ENCODE measurements at places on chromosomes 12 and 14.

DNA sequence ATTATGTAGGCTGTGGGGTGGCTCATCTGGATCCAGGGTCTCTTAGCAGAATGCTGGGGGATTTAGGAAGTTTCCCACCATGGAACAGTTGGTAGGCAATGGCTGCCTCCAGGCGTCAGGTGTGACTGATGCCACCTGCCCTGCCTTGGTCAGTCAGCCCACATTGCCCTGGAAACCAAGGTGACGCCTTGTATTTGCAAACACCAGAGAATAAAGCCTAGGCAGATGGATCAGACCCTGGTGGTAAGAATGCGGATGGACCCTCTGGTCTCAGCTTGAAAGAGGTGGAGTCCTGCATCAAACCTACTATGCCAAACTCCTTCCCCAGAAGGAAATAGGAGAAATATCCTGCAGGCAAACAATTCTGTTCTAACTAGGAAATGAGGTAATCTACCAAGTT lies 38.2 kb downstream of the NCKAP5L start:
- no peak for DNase-seq

DNA sequence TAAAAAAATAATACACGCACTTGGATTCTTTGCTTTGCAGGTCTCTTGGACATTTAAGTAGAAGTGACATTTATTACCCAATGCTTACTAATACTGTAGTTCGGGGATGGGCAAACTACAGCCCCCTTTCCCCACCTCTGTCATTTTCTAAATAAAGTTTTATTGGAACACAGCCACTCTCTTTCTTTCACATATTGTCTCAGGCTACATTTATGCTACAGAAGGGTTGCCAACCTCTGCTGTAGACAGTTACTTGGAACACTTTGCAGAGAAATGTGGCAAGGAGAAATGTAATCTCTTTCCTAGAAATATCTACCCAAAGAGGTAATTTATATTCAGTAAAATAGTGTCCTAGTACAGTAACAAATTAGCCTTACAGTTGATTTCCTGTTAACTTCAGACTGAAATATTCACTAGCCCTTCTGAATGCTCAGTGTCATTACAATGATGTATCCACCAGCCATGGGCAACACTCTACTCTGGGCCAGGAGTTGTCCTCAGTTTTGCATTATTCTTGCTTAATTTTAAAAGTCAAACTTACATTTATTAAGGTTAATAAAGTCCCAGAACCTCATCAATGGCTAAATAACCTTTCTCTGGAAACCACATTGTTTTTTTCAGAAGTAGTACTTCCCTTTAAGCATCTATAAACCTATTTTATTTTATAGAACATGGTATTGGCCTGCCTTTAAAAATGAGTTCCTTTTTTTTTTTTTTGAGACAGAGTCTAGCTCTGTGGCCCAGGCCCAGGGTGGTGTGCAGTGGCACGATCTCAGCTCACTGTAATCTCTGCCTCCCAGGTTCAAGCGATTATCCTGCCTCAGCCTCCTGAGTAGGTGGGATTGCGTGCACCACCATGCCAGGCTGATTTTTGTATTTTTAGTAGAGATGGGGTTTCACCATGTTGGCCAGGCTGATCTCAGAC lies 269.6 kb upstream of the AMIGO2 start:
- DNase-seq = no peak

GRCh38 chr12:57012600-57013465 lies 3.5 kb downstream of the TAC3 start:
- no peak for DNase-seq

- no peak for DNase-seq
Measured at GRCh38 chr12:28024231-28024995, 51.9 kb upstream of the PTHLH start.

GRCh38 chr12:130436741-130437501 lies 99.2 kb downstream of the PIWIL1 start:
- no peak for DNase-seq

GRCh38 chr14:35268946-35269345 lies 23.2 kb upstream of the PSMA6 start:
- DNase-seq = no peak

DNA sequence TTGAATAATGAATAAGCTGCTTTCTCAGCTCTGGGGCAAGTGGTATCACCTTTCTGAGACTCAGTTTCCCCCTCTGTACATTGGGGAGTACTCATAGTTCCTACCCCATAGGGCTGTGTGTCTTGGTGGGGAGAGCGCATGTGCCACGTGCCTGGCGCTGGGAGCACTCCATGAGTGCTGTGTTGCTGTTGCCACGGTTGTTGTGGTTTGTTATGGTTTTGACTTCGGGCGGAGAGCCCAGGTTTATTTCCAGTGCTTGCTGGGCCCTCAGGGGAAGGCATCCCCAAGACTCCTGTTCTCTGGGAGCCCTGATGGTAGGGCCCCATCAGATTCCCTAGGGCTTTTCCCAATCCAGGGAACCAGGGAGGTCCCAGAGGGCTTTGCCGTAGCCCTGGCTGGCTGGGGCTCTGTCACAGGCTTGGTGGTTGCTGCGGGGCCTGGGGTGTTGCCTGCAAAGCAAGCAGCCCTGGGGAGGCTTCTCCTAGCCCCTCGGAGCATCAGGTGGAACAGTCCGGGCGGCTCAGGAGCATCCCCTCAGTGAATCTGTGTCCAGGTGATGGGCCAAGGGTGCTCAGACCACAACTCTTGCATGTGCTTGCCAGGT lies 18.6 kb downstream of the SH2B3 start:
- no peak for DNase-seq

- no peak for DNase-seq
Measured at GRCh38 chr14:79179985-79180384, 1009.8 kb downstream of the NRXN3 start.

DNA sequence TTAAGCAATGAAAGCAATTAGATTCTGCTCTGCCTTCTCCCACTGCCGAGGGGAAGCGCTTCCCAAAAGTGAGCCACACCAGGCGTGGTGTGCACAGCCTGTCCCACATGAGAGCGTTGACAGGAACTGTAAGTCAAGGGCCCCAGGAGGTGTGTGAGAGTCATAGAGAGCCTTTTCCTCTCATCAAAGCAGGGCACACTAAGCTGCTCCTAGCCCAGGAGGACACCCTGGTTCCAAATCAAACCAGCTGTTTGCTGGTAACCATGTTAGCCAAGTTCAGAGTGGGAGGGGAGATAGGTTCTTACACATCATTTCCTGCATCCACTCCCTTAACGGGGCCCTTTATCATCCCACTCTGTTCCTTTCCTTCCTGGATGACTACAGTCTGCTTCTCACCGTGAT lies 98.3 kb downstream of the SPTSSA start:
- DNase-seq = no peak

DNA sequence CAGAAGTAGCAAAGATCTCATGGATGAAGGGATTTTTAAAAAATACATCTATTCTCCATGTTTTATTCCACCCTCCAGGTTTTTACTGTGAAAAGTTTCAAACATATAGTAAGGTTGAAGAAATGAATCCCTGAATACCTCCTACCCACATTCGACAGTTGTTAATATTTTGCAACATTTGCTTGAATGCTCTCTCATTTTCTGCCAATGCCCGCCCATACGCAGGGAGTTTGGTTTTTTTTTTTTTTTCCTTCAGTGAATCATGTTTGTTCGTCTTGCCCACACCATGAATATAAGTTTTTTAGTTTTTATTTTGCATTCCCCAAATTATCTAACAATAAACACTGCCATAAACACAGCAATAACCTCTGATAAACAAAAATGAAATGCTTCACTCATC lies 82.9 kb downstream of the MAP1LC3B2 start:
- DNase-seq = no peak

GRCh38 chr12:18696971-18697602 lies 40.7 kb downstream of the PLCZ1 start:
- DNase-seq = no peak

GRCh38 chr12:70258605-70259403 lies 15.6 kb downstream of the CNOT2 start:
- DNase-seq = no peak

GRCh38 chr12:132065609-132066344 lies 78.3 kb downstream of the DDX51 start:
- DNase-seq = no peak

- no peak for DNase-seq
Measured at GRCh38 chr12:127077262-127078045, 1189.5 kb upstream of the TMEM132C start.

DNA sequence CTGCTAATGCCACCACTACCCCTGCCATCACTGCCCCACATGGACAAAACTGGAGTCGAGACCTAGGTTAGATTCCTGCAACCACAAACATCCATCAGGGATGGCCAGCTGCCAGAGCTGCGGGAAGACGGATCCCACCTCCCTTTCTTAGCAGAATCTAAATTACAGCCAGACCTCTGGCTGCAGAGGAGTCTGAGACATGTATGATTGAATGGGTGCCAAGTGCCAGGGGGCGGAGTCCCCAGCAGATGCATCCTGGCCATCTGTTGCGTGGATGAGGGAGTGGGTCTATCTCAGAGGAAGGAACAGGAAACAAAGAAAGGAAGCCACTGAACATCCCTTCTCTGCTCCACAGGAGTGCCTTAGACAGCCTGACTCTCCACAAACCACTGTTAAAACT lies 7.1 kb upstream of the OAS2 start:
- no peak for DNase-seq

Data from activated CD4-positive, alpha-beta T cell treated with anti-CD3 and anti-CD28 coated beads, Interleukin-2, amount 50 U/mL, for 24 hours (primary cell).